ENCODE measurements at places on chromosomes 3 and 15.

DNA sequence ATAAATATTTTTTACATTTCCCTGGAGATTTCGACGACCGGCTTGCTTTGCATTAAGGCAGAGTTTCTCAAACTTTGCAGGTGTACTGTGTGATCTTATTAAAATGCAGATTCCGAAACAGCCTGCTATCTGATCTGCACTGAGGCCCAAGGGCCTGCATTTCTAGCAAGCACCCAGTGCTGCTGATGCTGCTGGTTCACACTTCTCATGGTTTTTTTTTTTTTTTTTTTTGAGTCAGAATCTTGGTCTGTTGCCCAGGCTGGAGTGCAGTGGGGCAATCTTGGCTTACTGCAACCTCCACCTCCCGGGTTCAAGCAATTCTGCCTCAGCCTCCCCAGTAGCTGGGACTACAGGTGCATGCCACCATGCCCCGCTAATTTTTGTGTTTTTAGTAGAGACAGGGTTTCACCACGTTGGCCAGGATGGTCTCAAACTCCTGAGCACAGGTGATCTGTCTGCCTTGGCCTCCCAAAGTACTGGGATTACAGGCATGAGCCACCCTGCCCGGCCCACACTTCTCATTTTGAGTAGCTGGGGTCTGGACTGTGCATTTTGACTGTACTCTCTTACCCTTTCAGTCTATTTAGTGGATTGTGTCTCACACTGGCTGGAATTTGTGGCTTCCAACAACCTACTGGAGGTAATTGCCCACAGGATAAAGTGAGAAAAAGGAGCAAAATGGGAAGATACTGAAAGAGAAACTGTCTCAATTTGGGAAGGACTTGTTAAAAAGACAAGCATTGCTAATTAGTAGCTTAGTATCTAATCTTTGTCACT lies 94.1 kb downstream of the ITPR1 start:
- DNase-seq = no peak

DNA sequence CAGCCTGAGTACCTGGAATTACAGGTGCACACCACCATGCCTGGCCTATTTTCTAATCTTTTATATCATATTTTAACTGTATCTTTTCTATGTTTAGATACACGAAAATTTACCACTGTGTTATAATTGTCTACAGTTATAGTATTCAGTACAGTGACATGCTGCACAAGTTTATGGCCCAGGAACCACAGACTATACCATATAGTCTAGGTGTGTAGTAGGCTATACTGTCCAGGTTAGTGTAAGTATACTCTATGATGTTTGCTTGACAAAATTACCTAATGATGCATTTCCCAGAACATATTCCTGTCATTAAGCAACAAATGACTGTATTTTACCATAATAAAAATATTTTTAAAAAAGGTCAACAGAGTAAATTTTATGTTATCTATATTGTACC lies 5.5 kb downstream of the LRRFIP2 start:
- no peak for DNase-seq

DNA sequence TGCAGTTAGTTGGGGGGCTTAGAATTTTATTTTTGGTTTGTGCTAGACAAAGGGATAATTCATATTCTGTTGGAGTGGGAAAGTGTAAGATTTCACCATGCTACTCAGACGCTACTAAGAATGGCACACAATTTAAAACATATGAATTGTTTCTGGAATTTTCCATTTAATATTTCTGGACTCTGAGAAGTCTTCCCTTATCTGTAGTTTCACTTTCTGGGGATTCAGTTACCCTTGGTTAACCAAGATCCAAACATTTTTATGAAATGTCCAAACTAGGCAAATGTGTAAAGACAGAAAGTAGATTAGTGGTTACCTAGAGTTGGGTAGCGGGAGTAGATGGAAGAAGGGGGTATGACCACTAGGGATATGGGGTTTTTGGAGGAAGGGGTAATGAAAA lies 53.1 kb downstream of the TCF12 start:
- no peak for DNase-seq

DNA sequence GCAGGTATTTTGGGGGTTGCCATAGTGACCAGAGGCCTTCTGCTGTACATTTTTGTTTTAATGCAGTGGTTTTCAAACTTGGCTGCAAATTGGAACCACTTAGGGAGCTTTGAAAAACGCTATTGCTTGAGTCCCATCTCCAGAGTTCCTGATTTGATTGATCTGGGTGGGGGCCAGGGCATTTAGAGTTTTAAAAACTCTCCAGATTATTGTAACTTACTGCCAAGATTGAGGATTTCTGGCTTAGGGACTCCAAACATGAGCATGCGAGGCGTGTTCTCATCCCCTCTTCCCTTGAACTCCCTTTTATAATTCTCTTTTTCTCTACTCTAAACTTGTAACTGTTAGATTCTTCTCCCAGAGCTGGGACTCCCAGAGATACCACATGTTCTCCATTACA lies 340.8 kb upstream of the SUCLG2 start:
- no peak for DNase-seq

DNA sequence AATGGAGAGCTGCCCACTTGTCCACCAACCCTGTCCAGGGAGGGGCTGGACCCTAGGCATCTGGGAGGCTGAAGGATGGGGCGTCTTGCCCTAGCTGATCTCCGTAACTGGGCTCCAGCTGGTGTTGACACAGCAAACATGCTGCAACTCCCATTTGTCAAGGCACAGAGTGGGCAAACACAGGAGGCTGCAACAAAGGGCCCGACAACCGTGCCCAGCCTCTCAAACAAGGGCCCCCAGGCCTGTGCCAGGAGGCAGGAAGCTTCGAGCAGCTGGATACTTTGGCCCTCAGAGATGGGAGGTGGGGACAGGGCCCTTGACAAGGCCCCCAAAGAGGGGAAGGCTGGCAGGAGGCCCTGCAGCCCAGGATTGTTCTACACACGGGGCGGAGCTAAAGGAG lies 64.2 kb upstream of the TMEM115 start:
- no peak for DNase-seq

- no peak for DNase-seq
These were observed 207.6 kb downstream of the ADAMTS17 start for GRCh38 chr15:100134089-100134583.

GRCh38 chr3:16978234-16978920 lies 93.6 kb downstream of the PLCL2 start:
- no peak for DNase-seq

GRCh38 chr3:193716150-193716549 lies 123.1 kb downstream of the OPA1 start:
- no peak for DNase-seq

DNA sequence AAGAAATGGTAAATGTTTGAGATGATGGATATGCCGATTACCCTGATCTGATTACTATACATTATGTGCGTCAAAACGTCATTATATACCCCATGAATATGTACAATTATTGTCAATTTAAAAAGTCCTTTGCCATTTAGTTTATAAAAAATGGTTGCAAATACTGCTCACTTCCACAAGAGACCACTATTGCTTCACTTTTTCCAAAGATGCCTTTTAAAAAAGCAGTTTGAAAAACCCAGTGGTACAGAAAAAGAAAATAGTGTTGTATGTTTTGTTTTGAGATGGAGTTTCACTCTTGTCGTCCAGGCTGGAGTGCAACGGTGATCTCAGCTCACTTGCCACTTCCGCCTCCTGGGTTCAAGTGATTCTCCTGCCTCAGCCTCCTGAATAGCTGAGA lies 39.3 kb downstream of the EDEM1 start:
- no peak for DNase-seq

DNA sequence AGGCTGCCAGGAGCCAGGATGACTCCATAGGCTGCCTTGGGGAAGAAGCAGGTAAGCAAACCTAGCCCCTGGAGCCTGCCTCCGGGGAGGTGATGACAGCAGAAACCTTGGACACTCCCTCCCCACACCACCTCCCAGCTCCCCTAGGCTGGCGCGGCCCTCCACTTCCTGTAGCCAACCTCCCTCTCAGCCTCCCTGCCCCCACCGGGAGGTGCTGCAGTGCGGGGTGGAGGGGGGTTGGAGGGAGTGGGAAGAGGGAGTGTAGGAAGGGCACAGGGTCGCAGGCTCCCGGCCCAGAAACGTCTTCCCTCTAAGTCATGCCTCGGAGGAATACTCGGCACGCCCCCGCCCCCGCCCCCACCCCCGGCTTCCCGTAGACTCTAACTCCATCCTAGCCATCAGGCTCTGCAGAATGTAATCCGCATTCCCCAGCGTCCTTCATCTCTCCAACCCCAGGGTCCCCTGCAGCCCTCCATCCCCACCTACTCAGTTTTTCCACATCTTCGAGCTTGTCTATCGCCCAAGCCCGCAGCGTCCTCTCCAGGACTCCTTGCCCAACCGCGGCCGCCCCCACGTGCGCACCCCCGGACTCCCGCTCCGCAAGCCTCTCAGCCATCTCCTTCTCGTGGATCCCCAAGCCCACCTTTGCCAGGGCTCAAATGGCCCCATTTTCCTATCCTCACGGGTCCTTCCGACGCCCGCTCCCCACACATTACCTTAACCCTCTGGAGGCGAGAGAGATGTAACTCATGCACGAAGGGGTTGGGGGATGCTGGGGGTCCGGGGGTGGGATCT lies 528 bp downstream of the LPCAT4 start:
- peak; percentile 11 for DNase-seq

GRCh38 chr3:147509448-147509847 lies 100.3 kb downstream of the ZIC1 start:
- no peak for DNase-seq

- no peak for DNase-seq
These were observed 116.7 kb downstream of the XXYLT1 start for GRCh38 chr3:195154111-195154791.

DNA sequence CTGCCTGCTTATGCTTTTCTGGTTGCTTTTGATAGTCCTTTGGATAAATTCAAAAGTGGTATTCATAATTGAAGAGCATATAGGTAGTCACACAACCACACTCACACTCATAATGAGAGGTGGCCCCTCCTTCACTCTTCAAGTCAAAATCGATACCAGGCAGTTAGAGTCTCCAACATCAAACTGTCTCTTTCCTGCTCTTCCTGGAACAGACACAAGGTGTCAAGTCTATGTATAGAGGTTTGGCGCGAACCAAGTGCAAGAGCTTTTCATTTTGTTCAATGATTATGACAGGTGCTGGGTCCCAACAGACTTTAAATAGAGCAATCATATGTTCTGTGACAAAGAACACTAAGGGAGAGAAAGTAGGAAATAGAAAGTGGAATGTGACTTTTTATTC lies 29.9 kb upstream of the RGMA start:
- no peak for DNase-seq

- DNase-seq = no peak
These were observed 853.8 kb downstream of the IGSF11 start for GRCh38 chr3:118180853-118181252.

GRCh38 chr3:13559764-13560525 lies 11.0 kb downstream of the FBLN2 start:
- no peak for DNase-seq

DNA sequence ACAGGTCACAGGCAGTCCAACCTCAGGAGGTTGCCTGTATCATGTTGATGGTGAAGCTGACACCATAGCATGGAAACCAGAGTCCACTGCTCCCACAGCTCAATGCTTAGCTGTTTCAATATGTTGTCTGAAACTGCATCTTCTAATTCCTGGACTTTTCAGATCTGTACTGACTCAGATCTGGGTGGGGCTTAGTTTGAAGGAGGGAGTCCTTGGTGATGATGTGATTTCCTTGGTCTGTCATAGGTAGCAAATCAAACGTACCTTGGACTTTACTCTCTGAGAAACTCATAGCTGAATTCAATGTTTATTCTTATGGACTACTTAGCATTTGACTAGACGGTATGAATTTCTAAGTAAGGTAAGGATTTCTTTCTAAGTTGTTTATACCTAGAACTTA lies at the start of gene HHLA2:
TSS of gene HHLA2 (plus strand) at position 310 of the 400 bp plus-strand sequence. CDS start 55,266 bp downstream, outside the sequence.
- no peak for DNase-seq

- no peak for DNase-seq
These were observed 22.0 kb upstream of the C3orf22 start for GRCh38 chr3:126580746-126581145.

DNA sequence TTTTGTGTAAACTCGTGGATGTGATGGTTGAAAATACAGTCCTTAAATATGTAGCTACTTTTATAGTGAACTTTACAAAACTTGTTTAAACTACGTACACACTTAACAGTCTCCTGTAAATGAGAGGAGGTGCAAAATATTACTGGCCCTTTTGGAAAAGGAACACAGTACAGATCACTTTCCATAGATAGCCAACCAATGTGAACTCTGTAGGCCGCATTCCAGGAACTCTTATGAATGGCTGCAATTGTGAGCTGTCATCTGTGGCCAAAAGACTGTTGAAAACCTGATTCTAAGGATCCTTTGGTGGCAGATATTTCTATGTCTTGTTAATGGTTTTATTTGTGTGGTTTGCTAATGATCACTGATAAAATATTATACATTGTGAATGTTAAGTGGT lies 6.2 kb downstream of the TSC22D2 start:
- no peak for DNase-seq

DNA sequence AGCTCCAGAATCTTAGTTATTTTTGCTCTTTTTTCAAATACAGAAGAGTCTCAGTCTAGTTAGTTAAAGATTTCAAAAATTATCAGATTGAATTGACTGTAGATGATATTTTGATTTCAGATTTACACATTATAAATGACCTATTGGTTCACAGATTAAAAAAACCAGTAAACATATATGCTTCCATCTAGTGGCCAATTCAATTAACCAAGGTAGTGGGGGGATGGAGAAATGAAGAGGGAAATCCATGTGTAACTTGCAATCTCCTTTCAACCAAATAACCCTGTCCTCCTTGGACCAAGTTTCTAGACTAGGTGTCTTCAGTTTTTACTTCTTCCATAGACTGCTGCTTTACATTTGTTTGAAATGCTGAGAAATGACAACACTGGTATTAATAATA lies 789.8 kb downstream of the ROBO1 start:
- no peak for DNase-seq

GRCh38 chr3:66980791-66981190 lies 17.3 kb upstream of the KBTBD8 start:
- DNase-seq = no peak

DNA sequence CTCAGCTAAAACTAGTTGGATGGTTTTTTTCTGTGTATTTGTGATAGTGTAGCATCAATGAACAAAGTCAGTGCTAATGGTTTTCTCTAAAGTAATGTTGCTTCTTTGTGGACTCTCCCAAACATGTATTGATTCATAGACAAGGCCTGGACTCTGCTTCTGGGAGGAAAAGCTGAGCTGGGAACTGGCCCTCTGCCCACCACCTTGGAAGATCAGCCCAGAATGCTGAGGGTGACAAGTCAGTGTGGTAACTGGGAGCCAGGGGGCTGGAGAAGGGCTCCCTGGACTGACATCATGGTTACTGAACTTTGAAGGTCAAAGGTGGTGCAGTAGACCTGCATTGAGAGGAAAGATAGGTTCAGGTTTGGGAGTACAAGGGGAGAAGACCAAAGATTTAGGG lies 3.0 kb downstream of the ARHGAP31 start:
- no peak for DNase-seq

GRCh38 chr3:127546970-127547733 lies 43.4 kb downstream of the TPRA1 start:
- no peak for DNase-seq

Measured in activated CD4-positive, alpha-beta T cell treated with anti-CD3 and anti-CD28 coated beads, Interleukin-2, amount 50 U/mL, for 24 hours (primary cell).